Ovary (tissue), 10 donors: ENCODE measurements at places on chromosomes 4 and X.

DNA sequence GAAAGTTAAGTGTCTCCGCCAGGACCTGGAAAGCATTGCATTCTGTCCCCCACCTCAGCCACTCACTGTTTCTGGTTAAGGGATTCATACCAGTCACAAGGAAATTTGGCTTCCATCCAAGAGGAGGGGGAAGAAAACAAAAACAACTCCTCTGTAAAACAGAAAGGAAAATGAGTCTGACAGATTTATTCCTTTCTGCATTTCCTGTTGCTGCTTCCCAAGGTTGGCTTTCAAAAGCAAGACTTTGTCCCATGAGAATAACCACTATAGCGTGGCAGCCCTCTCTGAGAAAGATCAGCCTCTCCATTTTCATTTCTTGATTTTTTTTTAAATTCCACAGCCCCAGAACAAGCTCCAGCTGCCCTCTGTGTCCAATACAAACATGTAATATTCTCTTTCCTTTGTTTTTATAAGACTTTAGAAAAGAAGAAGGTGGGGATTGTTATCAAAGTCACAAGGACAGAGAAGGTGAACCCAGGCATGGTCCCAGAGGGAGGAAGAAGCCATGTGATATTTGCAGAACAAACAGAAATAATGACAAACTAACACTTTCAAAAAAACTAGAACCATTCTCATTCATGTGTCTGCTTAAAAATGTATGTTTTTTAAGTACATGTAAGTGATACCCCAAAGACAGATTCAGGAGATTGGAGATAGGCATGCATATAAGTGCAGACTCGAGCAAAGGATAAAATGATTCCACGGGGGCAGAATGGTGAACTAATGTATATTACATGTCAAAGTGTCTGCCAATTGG, 90.7 kb upstream of the DCLK2 start:
- no peak overlapping the region for H3K4me3 ChIP-seq
- no peak for DNase-seq
- H3K27ac ChIP-seq = no peak overlapping the region
- peaks cover 6% of the 10 kb centered on the region for H3K4me1 ChIP-seq

DNA sequence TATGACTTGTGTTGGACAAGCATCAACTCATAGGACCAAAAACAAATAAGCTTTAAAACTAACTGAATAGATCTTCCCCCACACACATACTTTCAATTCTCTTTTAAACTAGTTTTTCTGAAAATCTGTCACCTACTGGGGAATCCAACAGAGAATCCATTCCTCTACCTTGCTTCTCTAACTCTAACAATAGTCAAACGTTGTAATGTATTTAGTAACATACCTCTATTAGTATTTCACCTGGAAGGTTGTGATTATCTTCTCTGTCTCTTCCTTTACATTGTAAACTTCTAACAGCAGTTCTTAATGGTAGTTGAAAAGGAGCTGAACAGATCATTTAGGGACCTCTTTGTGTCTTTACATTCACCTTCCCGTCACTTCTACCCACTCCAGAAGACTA, 337.1 kb upstream of the FAM241A start:
- no peaks in the 10 kb centered on the region for H3K27me3 ChIP-seq
- H3K4me1 ChIP-seq = no peaks in the 10 kb centered on the region
- H3K36me3 ChIP-seq = no peaks in the 10 kb centered on the region
- no peak overlapping the region for H3K4me3 ChIP-seq
- DNase-seq = no peak
- no peak overlapping the region for H3K27ac ChIP-seq

DNA sequence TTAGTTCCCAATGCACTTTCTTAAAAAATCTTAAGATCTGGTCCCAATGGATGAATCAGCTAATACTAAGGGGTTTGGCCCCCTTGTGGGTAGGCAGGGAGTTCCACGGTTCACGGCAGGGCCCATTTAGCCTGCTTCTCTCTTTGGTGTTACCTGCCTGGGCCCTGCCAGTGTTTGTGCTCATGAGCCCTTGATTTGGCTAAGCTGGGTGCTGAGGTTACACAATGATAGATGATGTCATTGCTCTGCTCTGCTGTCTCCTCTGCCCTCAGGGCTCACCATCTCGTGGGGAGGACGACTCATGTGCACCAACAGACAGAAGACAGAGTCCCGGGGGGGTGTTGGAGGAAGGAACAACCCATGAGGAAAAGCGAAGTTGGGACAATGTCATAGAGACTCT, 24.4 kb downstream of the RTL5 start:
- no peaks in the 10 kb centered on the region for H3K4me1 ChIP-seq
- DNase-seq = no peak

GRCh38 chr4:77025643-77026321, 50.0 kb downstream of the CCNI start:
- H3K4me3 ChIP-seq = no peak overlapping the region
- H3K4me1 ChIP-seq = peaks cover 15% of the 10 kb centered on the region
- DNase-seq = no peak
- H3K36me3 ChIP-seq = no peaks in the 10 kb centered on the region
- H3K27me3 ChIP-seq = no peaks in the 10 kb centered on the region

DNA sequence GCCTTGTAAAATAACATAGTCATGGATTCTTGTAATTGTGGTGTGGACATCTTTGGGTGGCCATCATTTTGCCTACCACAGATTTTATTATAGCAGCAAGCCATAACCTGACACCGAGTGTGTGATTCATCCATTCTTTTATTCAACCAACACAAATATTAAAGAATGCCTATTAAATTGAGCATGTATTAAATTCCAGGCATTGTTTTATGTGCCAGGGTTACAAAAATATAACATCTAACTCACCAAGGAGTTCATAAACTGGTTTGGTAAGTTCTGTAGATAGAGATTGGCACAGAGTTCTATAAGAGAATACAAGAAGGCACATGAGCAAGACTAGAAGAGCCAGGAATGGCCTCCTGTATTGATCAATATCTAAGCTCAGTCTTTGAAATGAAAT, 18.0 kb downstream of the NBDY start:
- no peak for DNase-seq
- no peaks in the 10 kb centered on the region for H3K4me1 ChIP-seq
- no peak overlapping the region for H3K4me3 ChIP-seq
- H3K36me3 ChIP-seq = no peaks in the 10 kb centered on the region
- no peak overlapping the region for H3K27ac ChIP-seq
- H3K27me3 ChIP-seq = peaks cover 7% of the 10 kb centered on the region

GRCh38 chr4:157043131-157043530, 32.8 kb upstream of the GLRB start:
- no peak for DNase-seq
- no peak overlapping the region for H3K27ac ChIP-seq
- no peak overlapping the region for H3K4me3 ChIP-seq
- H3K4me1 ChIP-seq = no peaks in the 10 kb centered on the region
- no peaks in the 10 kb centered on the region for H3K27me3 ChIP-seq
- H3K36me3 ChIP-seq = no peaks in the 10 kb centered on the region

DNA sequence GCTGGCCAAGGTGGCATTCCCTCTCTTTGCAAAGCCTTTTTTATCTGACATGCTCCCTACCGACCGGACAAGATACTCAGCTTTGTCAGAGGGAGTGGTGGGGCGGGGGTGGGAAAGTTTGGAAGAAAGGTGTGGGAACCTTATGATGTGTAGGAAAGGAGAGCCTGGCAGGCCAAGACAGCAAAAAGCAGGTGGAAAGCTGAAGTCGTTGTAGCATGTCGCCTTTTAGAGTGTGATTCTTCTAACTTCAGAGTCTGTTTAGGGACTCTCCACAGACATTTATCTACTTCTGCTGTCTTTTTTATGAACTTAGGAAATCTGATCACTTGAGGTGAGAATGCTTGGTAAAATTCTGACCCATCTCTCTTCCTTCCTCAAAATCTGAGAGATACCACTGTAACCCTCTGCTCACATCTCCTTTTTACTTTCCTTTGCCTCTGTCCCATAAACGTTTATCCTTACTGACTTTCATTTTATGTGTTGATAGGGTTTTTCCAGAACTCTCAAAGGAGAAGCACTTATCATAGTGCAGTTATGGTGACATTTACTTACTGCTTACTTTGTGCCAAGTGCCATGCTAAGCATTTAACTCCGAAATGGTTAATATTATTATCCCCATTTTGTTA, 8.2 kb upstream of the RUFY3 start:
- H3K27ac ChIP-seq = no peak overlapping the region
- DNase-seq = no peak
- H3K27me3 ChIP-seq = no peaks in the 10 kb centered on the region
- no peaks in the 10 kb centered on the region for H3K36me3 ChIP-seq
- no peak overlapping the region for H3K4me3 ChIP-seq

DNA sequence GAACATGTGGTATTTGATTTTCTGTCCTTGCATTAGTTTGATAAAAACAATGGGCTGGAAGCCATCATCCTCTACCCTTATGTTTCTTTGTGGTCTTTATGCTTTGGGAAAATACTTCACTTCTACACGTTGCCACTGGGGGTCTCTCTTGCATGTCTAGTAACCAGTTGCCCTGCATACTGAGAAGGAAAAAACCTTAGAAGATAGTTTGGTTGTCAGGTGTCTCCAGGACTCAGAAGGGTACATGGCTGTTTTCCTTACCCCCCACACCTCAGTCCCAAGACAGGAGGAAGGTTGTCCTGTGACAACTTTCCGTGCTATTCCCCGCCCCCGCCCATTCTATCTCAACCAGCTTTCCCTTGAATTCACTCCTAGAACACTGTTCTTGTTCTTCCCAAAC, 62.1 kb upstream of the LANCL3 start:
- H3K27me3 ChIP-seq = no peaks in the 10 kb centered on the region
- H3K27ac ChIP-seq = no peak overlapping the region
- H3K4me1 ChIP-seq = no peaks in the 10 kb centered on the region
- H3K4me3 ChIP-seq = no peak overlapping the region
- no peak for DNase-seq
- H3K36me3 ChIP-seq = no peaks in the 10 kb centered on the region

GRCh38 chr4:6561173-6561516, 13.8 kb upstream of the MAN2B2 start:
- H3K4me3 ChIP-seq = no peak overlapping the region
- H3K27me3 ChIP-seq = no peaks in the 10 kb centered on the region
- no peak for DNase-seq
- no peak overlapping the region for H3K27ac ChIP-seq
- H3K4me1 ChIP-seq = peaks cover 5% of the 10 kb centered on the region

DNA sequence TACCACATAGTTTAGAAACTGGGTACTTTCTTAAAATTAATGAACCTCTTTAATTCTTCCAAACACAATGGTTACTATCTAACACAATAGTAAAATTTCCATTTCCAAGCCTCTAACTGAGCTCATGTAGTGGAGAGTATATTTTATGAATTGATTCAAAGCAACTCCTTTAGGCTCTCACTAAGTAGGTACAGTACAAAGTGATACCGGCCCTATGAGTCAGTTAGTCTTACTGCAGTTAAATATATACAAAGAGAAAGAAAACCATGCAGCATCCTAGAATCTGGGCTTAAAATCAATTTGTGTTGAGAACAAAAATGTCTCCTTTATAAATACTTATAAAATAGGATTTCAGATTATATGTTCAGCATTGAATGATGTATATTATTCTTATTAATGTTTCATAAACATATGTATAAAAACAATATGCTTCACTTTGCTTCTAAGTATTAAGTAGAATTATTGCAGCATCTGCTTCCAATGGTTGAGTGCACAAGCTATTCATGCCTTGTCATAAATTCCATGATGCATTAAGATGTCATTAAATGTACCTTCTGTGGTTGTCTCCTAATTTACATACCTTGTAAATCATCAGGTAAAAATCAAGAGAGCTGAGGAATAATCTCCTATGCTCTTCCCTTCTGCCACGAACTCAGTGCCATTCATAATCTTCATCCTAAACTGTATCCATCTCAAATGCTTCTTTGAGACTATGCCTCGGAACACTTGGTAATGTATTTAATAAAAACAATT, 1037.8 kb downstream of the STPG2 start:
- H3K27ac ChIP-seq = no peak overlapping the region
- H3K4me3 ChIP-seq = no peak overlapping the region
- H3K4me1 ChIP-seq = no peaks in the 10 kb centered on the region

DNA sequence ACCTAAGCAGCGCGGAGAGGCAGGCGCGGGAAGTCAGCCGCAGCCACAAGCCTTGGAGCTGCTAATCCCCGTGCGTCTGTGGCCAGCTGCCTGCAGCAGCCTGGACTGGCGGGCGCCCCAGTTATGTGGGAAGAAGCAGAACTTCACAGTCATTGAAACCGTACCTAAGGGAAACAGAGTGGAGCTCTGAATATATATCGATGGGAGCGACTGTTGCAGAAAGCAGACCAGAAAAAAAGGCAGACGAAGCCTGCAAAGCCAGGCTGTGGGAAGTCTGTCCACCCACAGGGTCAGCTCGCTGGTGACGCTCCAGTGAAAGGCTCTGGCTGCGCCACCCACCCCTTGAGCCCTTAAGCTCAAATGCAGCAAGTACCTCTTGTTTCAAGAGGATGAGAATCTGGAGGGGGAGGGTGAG, 24.7 kb downstream of the KCNE5 start:
- no peaks in the 10 kb centered on the region for H3K36me3 ChIP-seq
- H3K4me1 ChIP-seq = no peaks in the 10 kb centered on the region
- H3K4me3 ChIP-seq = no peak overlapping the region
- H3K27me3 ChIP-seq = no peaks in the 10 kb centered on the region
- DNase-seq = no peak
- no peak overlapping the region for H3K27ac ChIP-seq

- no peak overlapping the region for H3K27ac ChIP-seq
- no peaks in the 10 kb centered on the region for H3K4me1 ChIP-seq
- DNase-seq = no peak
Measured at GRCh38 chr4:128782076-128782715, 27.3 kb upstream of the JADE1 start.

- no peaks in the 10 kb centered on the region for H3K27me3 ChIP-seq
- H3K4me1 ChIP-seq = peaks cover 4% of the 10 kb centered on the region
- no peak overlapping the region for H3K27ac ChIP-seq
- DNase-seq = no peak
- peak overlapping the region; percentile 43 for H3K4me3 ChIP-seq
- H3K36me3 ChIP-seq = no peaks in the 10 kb centered on the region
Measured at GRCh38 chr4:73868206-73869129, 725 bp upstream of the CXCL1 start.

GRCh38 chr4:80229128-80229527, 31.8 kb downstream of the PRDM8 start:
- DNase-seq = no peak
- H3K4me3 ChIP-seq = no peak overlapping the region
- no peaks in the 10 kb centered on the region for H3K36me3 ChIP-seq
- no peaks in the 10 kb centered on the region for H3K27me3 ChIP-seq
- no peaks in the 10 kb centered on the region for H3K4me1 ChIP-seq

GRCh38 chrX:138708268-138708667, 3.2 kb downstream of the FGF13 start:
- H3K36me3 ChIP-seq = no peaks in the 10 kb centered on the region
- no peak overlapping the region for H3K27ac ChIP-seq
- no peaks in the 10 kb centered on the region for H3K27me3 ChIP-seq
- H3K4me1 ChIP-seq = no peaks in the 10 kb centered on the region
